NCI-H510A (cell line): ENCODE measurements at places on chromosomes 1 and 21.

- no peak for DNase-seq
Measured at GRCh38 chr1:174656409-174657059, 208.8 kb downstream of the GPR52 start.

DNA sequence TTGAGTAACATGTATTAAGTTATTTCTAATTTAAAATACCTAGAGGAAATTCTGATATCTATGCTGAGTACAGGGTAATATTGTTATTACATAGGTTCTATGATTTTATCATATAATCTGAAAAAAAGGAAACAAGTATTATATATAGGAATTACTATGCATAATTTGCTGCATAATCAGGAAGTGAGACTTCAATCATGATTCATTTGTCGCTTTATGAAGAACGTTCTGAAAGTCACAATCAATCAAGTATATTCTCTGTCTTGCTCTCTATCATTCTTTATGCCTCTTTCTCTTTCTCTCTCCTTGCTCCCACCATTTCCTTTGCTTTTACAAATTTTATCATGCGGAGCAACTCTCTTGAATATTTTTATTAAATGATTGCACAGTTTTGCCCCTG lies 1130.3 kb downstream of the PLA2G4A start:
- no peak for DNase-seq

DNA sequence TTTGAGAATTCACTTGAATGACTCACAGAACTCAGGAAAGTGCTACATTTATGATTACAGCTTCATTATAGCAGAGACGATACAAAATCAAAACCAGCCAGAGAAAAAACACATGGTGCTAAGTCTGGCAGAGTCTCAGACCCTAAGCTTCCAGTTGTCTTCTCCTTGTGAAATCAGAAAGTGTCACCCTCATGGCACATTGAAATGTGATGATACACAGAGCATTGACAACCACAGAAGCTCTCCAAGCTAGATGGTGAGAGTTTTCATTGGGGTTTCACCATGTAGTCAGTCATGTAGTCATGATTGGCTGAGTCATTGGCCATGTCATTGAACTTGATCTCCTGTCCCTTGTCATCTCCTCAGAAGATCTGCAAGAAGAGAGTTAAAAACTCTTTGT lies 526.6 kb downstream of the MRPL39 start:
- no peak for DNase-seq

DNA sequence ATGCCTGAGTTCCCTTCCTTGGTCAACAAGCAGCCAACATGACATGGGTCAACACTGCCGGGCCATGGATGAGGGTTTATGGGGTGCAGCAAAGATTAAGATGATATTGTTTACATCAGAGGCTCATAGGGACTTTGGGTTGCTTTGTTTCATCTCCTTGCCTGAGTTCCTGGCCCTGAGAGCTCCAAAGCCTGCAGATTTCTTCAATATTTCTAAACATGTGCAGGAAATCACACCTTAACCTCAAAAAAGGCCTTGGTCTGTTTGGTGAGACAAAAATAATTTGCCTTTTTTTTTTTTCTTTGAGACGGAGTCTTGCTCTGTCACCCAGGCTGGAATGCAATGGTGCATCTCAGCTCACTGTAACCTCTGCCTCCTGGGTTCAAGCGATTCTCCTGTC lies 876 bp downstream of the SLAMF8 start:
- no peak for DNase-seq

DNA sequence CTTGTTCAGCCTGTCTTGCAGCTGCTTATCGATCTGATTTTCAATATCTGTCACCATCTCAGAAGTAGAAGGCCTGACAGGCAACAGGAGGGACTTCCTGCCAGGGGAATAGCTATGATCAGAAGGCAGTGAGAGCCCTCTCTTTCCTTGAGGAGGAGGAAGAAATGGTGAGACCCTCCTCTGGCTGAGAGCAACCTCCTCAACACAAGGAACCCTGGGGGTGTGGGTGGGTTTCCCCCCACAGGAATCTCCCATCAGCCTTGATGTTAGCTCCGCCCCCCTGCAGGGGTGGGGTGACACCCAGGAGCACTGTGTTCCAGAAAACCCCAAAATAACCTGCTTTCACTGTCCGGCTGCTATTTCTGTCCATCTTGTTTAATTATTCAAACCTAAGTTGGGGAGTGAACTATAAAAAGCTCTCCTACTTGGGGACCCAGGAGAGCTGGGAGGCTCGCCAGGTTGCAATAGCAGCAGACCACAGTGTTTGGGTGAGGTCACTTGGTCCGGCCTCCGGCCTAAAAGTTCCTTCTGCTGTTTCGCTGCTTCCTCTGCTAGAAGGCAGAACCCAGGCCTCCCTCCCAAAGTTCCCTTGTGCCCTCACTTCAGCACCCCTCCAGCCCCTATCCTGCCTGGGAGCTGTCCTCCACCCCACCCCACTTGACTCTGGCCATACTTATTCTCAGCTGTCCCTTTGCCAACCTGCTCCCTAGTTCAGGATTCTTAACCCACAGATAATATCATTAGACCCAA lies 7.8 kb upstream of the MEF2D start:
- no peak for DNase-seq

DNA sequence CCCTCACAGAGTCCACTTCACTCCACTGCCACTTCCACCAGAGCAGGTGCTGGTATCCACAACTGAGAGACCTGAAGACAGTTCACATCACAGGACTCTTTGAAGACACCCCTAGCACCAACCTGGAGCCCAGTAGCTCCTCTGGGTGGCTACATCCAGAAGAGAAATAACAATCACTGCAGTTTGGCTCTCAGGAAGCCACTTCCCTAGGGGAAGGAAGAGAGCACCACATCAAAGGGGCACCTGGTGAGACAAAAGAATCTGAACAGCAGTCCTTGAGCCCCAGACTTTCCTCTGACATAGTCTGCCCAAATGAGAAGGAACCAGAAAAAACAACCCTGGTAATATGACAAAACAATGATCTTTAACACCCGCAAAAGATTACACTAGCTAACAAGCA lies 113.2 kb downstream of the TENT5C start:
- DNase-seq: no peak

DNA sequence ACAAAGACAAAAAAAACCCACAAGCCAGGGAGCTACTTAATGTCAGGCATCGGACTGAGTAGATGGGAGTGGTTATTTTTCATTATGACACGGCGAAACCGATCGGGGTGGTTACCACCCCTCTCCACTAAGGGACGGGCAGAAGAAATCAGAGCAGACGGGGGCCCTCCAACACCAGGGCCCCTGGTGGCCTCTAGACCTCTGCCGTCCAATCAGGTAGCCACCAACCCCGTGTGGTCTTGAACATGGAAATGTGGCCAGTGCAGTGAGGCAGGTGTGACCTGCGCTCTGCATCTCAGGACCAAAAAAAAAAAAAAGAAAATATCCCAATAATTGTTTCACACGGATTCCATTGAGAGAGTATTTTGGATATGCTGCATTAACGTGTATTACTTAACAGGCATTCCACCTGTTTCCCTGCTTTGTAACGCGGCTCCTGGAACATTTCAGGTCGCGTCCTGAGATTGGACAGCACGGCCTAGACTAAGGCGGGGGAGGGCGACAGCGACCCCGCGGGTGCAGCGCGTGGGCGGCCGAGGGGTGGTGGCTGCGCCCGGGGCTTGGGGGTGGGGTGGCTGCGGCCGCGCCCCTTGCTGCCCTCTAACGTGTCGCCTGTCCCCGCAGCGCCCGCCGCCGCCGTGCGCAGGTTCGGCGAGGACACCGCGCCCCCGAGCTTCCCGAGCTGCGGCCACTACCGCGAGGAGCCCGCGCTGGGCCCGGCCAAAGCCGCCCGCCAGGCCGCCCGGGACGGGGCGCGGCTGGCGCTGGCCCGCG lies 48.3 kb downstream of the SIM2 start:
- no peak for DNase-seq

DNA sequence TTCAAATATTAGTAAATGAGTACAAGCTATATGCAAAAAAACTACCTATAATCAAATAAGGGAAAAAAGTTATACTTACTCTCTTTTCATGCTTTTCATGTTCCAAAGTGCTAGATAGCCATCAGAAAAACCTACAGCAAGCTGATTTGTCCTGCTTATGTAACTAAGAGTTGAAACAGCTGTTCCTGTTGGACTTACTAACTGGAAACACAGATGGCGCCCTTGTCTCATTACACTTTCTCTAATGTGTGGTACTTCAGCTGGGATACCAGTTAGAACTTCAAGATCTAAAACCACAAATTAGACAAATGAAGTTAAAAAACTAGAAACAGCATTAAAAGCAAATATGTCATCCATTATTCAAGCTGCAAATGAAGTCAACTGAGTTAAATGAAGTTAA lies 24.3 kb downstream of the AHCTF1 start:
- DNase-seq: no peak

DNA sequence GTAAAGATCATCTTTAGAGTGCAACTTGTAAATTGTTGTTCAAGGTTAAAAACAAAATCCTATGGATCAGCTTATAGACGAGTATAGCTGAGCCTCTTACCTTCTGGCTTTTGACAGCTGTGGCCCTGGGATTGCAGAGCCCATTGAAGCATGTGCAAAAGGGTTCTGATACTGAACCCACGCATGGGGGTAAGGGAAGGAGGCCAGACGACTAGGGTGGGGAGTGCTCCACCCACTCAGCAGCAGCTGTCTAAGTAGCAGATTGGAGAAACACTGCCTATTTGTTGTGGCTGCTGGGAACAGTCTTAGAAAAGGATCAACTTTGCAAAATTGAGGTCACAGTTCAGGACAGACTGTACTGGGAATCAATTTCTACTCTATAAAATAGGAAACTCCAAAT lies 16.1 kb downstream of the CD101 start:
- no peak for DNase-seq

DNA sequence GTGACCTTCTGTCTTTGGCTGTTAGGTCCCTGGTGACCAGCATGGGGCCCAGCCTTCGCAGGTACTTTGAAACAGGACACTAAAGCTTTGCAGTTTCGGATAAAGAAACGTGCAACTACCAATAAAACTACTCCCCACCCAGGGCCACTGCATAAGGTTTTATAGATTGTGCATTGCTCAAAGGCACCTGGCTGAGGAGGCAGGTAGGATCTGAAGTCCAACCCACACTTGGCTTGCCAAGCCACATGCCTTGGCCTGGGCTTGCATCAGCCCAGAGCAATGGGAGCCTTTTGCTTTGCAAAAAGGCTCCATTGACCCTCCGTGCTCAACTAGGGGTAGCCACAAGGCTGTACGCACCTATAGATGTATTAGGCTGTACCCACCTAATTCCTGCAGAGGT lies 84.4 kb upstream of the SYT6 start:
- no peak for DNase-seq

DNA sequence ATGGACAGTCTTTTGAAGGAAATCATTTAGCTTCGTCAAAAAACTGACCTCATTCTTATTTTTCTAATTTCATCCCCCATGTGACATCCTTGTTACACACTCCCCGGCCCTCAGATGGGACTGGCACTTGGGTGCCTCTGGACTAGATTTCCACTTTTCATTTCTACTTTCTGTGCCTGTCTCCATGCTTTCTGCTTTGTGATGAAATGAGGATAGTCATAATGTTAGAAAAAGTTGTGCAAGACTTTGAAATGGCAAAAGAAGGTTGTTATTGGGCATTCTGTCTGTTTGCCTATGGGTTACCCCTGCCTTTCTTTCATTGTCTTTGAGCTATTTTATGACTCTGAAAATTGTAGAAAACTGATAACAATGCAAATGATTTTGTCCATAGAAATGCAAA lies 54.9 kb downstream of the MDM4 start:
- DNase-seq: no peak

DNA sequence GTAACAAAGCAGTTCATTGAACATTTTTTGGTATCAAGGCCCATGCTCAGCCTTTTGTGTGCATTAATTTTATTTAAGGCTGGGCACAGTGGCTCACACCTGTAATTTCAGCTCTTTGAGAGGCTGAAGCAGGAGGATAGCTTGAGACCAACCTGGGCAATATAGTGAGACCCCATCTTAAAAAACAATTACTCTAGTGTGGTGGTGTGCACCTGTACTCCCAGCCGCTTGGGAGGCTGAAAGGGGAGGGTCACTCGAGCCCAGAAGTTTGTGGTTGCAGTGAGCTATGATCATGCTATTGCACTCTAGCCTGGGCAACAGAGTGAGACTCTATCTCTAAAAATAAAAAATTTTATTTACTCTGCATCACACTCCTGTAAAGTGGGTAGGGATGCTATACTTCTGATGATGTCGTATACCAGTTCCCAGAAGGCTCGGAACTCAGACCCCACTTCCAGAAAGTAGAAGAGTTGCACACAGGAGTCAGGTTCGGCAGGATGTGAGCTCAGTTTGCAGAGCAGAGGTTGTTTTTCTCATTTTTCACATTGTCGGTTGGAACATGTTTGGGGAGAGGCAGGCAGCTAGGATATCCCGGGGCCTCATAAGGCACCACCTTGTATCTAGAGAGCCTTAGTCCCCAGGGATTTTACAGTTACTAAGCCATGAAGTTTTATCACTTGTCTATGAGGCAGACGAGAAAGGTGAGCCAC lies 144.6 kb downstream of the GALNT2 start:
- no peak for DNase-seq

DNA sequence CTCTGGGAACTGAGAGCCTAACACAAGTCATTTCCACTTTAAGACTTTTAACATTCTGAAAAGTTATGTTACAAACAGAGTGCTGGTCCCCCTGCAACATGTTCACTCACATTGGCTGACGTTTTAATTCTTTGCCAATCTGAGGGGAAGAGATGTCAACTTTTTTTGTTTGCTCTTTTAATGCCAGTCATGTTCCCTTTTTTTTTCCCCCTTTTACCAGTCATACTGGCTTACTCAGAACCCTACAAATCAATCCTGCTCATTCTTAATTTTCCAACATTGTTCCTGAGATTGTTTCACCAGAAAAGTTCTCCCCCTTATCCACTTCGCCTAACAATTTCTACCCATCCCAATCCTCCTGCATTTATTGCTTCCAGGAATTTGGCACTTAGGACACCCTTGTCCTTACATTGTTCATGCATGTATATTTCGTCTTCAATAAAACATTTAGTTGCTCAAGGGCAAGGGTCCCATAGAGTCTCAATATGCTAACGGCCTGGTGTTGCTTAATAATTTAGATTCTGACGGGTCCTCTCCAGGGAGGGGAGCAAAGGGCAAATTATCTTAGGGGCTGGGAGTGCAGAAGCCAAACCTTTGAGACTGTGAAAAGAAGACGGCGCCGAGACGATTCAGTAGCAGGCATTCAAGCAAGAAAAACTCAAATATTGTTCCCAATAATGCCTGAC lies 624 bp upstream of the CR1L start:
- no peak for DNase-seq

DNA sequence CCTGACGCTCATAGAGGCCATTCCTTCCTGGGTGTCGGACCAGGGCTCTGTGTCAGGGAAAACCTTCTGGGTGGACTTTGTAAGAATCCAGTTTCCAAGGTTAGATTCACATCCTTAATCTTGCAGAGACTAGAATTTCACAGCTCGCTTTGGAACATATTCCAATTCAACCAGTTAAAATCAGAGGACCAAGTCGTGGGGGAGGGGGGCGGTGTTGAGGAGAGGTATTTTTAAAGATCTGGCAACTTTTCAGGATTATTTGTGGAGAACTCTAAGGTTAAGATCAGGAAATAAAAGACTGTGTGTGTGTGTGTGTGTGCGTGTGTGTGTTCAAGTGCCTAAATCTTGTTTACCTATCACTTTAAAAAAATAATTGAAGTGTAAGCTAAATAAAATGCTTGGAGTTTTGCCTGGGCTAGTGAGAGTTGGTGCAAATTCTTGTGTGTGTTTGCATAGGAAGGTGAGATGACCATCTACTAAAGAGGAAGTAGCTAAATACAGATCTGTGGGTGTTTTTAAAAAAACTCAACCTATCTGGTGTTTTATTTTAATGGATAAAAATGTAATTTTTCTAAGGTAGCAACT lies 21.8 kb downstream of the TENT5C start:
- DNase-seq: peak; percentile 30

GRCh38 chr21:46092811-46093667 lies 4.9 kb upstream of the COL6A2 start:
- DNase-seq: no peak
